Mesendoderm (in vitro differentiated cells): ENCODE measurements at places on chromosomes 6 and 20.

GRCh38 chr6:167645368-167645767 lies 181.3 kb upstream of the AFDN start:
- DNase-seq = no peak

GRCh38 chr6:103036846-103037245 lies 1643.3 kb downstream of the GRIK2 start:
- DNase-seq = peak; percentile 29

- no peak for DNase-seq
These were observed 38.2 kb downstream of the NFYA start for GRCh38 chr6:41111017-41111416.

GRCh38 chr20:35077341-35077740 lies 15.3 kb downstream of the TRPC4AP start:
- DNase-seq = no peak

DNA sequence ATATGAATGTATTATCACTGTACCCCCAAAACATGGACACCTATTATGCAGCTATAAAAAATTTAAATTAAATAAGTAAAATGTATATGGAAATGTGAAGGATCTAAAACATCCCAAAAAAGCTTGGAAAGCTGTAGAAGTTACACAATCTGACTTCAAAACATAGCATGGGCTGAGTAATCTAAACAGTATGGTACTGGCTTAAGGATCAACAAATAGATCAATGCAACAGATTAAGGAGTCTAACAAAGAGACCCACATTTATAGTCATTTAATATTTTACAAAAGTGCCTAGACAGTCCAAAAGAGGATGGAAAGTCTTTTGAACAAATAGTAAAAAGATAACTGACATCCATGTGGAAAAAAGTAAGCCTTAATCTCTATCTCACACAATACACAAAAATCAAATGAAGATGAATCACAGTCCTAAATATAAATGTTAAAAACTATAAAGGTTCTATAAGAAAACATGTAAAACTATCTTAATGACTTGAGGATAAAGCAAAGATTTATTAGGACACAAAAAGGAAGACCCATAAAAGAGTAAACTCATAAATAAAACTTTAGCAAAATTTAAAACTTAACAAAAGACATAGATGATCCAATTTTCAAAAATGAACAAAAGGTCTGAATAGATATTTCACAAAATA lies 46.8 kb downstream of the RANBP9 start:
- no peak for DNase-seq

DNA sequence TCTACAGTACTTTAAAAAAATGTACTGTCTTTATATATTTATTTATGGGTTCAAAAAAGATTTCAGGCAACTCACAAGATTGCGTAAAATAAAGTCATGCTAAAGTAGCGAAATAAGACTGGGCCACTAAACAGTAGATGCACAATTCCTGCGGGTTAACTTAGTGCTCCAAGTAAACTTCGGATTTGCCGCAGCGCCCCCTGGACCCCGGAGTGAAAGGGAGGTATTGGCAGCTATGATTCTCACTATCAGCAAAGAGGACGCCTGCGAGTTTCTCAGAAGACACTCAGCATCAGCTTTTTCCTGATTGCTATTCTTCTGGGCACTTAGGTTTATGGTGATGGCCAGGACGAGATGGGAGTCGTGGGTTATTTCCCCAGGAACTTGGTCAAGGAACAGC lies 1.4 kb downstream of the OTOR start:
- peak; percentile 49 for DNase-seq

DNA sequence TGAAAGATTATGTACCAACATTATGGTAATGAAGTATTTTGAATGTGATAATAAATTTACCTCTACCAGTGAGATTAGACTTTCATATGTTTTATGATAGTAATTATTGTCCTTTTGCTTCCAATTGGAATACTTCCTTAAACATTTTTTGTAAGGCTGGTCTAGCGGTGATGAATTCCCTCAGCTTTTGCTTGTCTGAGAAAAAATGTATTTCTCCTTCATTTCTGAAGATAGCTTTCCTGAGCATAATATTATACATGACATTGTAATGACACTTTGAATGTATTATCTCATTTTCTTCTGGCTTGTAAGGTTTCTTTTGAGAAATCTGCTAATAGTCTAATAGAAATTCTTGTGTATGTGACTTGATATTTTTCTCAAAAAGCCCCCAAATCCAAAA lies 18.6 kb upstream of the EDN1 start:
- DNase-seq = no peak

GRCh38 chr6:82365016-82365795 lies 1.6 kb downstream of the TPBG start:
- peak; percentile 77 for DNase-seq

DNA sequence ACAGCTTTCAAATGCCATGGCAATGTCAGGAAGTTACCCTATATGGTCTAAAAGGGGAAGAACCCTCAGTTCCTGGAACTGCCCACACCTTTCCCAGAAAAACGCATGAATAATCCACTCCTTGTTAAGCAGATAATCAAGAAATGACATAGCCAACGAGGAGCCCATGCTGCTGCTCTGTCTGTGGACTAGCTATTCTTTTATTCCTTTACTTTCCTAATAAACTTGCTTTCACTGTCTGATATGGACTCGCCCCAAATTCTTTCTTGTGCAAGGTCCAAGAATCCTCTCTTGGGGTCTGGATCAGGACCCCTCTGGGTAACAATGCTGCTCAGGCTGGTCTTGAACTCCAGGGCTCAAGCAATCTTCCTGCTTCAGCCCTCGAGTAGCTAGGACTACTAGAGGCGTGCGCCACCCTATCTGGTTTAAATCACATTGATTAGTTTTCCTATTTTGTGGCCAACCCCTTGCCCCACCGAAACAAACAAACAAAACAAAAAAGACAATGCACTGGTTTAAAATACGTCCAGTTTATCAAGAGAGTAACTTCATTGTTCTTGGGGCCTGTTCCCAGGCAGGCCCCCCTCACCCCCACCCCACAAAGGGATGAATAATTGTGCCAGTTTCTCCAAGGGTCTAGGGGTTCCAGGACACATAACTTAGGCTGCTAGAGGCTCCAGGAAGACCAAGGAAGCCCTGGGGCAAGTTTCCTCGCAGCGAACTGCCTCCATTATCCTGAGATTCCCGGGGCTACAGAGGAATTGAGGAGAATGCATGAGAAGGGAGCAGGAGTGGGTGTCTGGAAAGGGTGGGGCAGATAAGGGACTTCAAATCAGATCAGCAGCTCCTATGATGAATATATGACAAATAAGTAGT lies 10.1 kb upstream of the AKAP12 start:
- peak; percentile 63 for DNase-seq

GRCh38 chr6:124795643-124796463 lies 166.4 kb upstream of the RNF217 start:
- DNase-seq = peak; percentile 65

GRCh38 chr6:41346441-41346840 lies 11.0 kb downstream of the NCR2 start:
- no peak for DNase-seq

GRCh38 chr20:63372971-63373885 lies 12.1 kb upstream of the CHRNA4 start:
- DNase-seq = no peak

- DNase-seq = no peak
These were observed 12.7 kb downstream of the SPDEF start for GRCh38 chr6:34543421-34543820.

DNA sequence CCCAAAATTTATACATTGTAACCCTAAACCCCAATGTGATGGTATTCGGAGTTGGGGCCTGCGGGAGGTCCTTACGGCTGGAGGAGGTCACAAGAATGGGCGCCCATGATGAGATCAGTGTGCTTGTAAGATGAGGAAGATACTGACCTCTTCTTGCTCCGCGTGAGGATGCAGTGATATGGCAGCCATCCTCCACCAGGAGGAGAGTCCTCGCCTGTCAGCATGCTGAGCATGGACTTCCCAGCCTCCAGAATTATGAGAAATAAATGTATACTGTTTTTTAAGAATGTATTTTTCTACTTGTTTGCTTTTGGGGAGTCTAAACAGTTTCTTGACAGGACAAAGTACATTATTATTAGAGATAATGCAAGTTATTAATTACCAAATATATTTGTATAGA lies 8.7 kb upstream of the SYNDIG1 start:
- no peak for DNase-seq

DNA sequence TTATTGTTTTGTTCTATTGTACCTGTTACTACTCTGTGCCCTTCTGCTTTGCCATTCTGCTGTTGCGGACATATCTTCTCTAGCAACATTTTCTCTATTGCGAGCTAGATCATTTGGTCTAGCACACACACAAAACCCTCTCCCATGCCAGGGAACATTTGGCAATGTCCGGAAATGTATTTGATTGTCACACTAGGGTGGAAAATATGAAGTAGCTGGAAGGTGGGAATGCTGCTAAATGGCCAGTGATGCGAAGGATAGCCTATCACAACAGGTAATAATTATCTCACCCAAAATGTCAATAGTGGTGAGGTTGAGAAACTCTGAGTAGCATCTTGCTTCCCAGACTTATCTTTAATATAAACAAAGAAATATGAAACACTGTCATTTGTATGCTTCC lies 331.9 kb downstream of the HTR1B start:
- DNase-seq = no peak

- DNase-seq = peak; percentile 11
These were observed 58.7 kb upstream of the TGM3 start for GRCh38 chr20:2237059-2237458.

DNA sequence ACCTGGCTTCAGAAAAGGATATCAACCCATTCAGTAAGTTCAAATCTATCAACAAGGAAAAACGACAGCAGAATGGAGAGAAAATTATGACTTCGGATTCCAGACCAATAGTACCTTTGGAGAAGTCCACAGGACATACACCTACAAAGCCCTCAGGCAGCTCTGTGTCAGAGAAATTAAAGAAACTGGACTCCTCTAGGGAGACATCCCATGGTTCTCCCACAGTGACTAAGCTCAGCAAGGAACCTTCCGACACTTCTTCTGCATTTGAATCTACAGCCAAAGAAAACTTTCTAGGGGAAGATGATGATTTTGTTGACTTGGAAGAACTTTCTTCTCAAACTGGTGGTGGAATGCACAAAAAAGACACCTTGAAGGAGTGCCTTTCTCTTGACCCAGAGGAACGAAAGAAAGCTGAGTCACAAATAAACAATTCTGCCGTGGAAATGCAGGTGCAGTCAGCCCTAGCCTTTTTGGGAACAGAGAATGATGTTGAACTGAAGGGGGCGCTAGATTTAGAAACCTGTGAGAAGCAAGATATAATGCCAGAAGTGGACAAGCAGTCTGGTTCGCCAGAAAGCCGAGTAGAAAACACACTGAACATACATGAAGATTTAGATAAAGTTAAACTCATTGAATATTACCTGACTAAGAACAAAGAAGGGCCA lies 67.4 kb upstream of the HINT3 start:
- peak; percentile 78 for DNase-seq

DNA sequence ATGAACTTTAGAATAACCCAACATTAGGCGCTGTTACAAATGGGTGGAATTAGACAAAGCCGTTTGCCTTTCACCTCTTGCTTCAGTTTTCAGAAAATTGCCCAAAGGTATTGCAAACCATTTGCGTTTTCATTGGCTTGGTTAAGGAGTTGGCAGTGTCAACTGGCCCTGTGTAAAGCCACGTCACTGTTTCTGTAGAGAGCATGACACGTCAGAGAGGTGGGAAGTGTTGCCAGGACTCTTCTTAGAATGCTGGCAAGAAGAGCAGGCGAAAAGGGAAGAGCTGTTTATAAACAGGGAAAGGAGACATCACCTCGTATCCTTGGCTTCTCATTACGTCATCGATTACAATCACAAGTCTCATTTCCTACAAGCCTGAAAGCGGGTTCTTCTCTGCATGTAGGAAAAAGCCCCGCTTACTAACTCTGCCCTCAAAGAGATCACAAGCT lies 4.2 kb upstream of the IRF4 start:
- peak; percentile 25 for DNase-seq

GRCh38 chr20:62354031-62354808 lies 12.9 kb downstream of the LAMA5 start:
- DNase-seq = peak; percentile 49

DNA sequence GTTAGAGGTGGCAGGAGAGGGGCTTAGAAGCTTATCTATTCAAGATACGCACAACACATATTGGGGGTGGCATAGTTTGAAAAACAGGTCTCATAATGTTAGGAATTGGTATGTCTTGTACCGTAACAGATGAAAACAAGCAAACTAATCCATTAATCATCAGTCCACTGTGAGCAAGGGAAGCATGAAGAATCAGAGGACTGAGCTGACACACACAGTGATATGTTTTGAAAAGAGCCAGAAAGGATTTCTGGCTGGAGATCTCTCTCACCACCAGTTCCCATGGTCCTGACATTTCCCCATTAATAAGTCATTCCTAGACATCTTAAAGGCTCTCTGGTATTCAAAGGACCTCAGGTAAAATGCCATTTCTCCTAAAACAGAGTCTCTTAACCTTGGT lies 158.8 kb upstream of the PHACTR1 start:
- DNase-seq = no peak

DNA sequence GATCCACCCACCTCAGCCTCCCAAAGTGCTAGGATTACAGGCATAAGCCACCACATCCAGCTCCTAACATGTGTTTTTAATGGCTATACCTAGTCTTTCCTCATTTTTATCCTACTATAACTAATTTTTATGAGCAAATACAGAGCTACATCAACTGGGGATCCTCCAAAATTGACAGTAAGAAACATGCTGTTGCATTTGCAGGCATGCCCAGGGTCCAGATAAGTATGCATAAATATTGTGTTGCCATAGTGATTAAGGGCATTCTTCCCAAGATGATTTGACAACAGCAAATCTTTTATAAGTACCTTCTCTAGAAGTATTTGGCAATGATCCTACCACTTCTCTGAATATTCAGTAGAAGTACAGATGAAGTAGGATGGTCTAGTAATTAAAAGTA lies 41.9 kb upstream of the MOXD1 start:
- peak; percentile 19 for DNase-seq

DNA sequence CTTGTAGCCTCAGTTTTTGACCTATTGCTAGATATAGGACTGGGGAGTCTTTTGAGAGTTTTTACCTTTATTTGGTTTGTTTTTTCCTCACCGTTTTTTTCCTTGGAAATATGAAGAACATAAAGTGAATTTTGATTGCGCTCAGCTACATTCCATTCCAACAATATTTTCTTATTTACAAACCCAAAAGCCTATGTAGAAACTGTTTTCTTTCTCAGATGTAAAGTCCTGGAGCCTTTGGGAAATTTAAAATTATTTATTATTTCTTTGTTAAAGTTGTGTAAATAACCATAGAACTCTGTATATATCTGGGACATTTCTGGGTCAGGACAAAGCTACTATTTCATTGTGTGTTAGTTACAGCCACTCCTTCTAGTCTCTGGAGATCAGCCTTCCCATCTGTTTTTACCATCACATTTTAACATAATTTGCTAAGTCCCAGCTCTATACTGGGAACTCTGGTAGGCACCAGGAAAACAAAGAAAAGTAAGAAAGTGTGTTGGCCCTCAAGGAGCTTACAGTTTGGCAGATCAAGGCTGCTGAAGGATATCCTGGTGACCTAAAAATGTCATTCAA lies 68.8 kb downstream of the JAG1 start:
- DNase-seq = no peak

- DNase-seq = no peak
These were observed 475.8 kb upstream of the JARID2 start for GRCh38 chr6:14770040-14770439.

DNA sequence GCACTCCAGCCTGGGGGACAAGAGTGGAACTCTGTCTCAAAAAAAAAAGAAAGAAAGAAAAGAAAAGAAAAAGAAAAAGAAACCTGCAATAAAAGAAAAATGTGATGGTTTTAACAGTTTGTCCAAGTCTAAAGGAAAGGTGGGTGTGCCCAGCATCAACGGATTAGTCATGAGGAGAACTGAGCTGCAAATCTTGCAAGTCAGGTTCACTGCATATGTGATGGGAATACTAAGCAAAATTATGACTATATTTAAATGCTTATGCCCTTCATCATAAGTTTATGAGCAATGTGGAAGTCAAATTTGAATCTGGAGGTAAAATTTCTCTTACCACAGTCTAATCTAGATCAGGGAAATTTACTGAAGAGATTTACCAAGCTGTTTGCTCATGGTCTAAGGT lies 13.1 kb upstream of the CDK19 start:
- no peak for DNase-seq
